Skeletal muscle cell (primary cell): ENCODE measurements at places on chromosomes 1 and 21.

DNA sequence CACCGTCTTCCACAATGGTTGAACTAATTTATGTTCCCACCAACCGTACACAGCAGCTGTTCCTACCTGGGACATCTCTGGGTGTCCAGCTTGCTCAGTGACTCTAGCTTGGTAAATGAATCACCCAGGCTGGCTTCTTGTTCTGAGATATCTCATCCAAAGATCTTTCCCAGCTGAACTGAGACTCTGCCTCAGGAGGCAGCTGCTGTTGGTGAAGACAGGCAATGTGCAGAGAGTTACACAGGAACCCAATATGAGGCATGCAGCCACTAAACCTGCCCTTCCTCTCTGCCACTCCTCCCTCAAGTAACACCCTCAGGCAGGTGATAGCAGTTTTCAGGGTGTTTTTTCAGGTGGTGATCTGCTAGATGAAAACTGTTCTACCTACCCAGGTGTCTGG is 14.0 kb upstream of the FOXO6 start:
- DNase-seq = no peak

- DNase-seq = no peak
These were observed 4.8 kb downstream of the MFSD2A start for GRCh38 chr1:39959651-39960333.

GRCh38 chr1:32082022-32082421 is 9.3 kb downstream of the TMEM39B start:
- no peak for DNase-seq

GRCh38 chr1:5551274-5551975 is 440.8 kb downstream of the NPHP4 start:
- DNase-seq = no peak

GRCh38 chr1:58441699-58442098 is 104.8 kb downstream of the OMA1 start:
- DNase-seq = no peak
